Psoas muscle (tissue), 8 donors: ENCODE measurements at places on chromosomes 16 and 17. TPM values are rescaled to one million over a fixed set of nuclear protein-coding genes. Genes with fewer than 3 reads are reported as not detected.
A peak's percentile ranks its signal among the peaks of the same experiment; 100 is the strongest.

The PYDC1 gene
- not detected for total RNA-seq

The ABCA6 gene
- total RNA-seq: 11.9 TPM

The HS3ST3B1 gene
- total RNA-seq: 1.5 TPM

The GRB7 gene
- total RNA-seq: not detected

The ODAD4 gene
- total RNA-seq: 0.17 TPM

The DYNC1LI2 gene
- 60.4 TPM for total RNA-seq

DNA sequence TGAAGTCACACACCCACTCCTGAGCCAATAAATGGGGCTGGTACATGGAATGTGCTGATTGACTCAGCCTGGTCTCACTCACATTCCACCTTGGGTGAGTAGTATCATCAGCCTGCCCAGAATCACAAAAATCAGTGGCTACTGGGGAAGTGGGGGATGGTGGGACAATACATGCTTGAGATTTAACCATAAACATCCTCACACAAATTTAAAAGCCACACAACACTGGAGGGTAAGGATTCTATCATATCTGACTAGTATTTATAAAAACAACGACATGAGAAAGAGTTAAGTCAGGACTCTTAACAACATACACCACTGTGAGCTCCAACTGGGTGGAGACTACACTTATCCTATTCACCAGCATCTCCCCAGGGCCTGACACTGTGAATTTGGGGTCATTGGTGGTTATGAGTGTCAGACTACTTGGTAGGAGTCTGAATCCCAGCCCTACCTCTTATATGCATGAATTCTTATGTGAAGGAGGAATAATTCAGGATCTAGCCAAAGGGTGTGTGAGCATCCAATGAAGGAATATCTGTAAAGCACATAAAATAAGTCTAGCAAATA, 26.0 kb upstream of the IRX6 start:
- no peak for DNase-seq

DNA sequence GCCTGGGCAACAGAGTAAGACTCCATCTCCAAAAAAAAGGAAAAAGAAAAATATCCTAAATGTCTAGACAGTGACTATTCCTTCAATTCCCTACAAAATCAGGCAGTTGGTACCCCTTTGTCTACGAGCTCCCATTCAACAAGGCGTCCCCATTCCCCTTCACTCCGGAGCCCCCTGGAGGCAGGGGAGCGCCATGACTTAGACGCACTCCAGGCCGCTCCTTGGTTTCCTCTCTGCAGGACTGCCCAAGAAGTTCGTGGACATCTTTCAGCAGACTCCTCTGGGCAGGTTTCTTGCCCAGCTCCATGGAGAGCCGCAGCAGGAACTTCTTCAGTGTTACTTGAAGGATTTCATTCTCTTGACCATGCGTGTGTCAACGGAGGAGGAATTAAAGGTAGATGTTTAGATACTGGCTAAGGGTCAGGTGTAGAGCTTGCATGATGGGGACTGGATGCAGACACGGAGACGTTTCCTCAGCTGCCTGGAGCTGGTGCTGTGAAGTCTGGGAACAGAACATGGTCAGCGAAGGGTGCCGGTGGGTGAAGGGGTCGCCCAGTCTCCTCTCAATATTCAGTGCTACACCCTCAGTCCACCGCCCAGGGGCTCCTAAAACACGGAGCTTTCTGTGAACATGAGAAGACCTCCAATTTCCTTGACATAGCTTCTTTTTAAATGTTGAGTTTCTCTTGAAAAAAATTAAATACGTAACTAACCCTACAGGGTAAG, 53.3 kb upstream of the ENDOV start:
- no peak for DNase-seq

GRCh38 chr17:9144502-9145249, 123.4 kb downstream of the NTN1 start:
- DNase-seq: no peak

GRCh38 chr17:64579917-64580316, 73.1 kb downstream of the CEP95 start:
- DNase-seq: no peak

- no peak for DNase-seq
Measured at GRCh38 chr16:53546988-53547391, 44.0 kb upstream of the AKTIP start.

- no peak for DNase-seq
Measured at GRCh38 chr17:74512624-74513091, 18.6 kb downstream of the CD300LB start.

DNA sequence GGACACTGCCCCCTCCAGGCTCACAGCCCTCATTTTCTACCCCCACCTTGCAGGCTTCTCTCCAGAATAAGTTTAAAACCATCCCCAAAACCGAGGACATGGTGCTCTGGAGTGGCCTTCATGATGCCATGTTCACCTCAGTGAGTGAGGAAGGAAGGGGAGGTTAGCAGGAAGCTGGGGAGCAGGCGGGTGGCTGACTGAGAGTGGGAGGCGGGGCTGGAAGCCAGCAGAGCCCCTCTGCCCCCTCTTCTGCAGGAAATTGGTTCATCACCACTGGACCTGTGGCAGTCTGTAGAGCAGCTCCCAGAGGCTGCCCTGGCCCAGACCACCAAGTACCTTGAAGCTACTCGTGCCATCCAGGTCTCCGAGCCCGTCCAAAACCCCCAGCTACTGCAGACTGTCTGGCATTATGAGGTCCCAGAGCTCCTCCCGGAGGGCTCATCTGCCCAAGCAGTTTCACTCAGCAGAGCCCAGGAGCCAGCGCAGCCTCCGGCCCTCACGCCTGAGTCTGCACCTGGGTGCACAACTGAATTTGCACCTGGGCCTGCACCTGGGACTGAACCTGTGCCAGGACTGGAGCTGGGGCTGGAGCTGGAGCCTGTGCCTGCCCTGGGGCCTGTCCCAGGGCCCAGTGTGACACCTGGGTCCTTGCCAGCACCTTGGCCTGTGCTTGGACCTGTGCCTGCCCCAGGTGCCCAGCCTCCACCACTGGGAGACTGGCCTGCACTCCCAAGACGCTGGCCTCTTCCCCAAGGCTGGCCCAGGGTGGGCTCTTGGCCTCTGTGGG, 19.0 kb downstream of the C16orf96 start:
- no peak for DNase-seq

- DNase-seq: no peak
Measured at GRCh38 chr17:80780381-80781198, 211.1 kb upstream of the CHMP6 start.

DNA sequence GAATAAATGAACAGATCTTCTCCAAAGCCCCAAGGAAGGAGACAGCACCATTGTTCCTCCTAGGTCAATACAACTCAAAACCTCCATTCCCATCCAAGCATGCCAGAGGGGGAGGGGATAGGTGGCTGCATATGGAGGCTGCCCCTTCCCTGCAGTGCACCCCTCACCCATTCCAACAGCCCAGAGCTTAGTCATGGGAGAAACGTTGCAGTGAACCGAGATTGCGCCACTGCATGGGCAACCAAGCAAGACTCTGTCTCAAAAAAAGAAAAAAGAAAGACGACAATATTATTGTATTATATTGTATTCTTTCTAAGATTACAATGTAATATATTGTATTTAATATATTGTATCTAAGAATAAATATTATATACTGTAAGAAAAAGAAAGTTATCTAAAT, 36.4 kb upstream of the CD300E start:
- no peak for DNase-seq

DNA sequence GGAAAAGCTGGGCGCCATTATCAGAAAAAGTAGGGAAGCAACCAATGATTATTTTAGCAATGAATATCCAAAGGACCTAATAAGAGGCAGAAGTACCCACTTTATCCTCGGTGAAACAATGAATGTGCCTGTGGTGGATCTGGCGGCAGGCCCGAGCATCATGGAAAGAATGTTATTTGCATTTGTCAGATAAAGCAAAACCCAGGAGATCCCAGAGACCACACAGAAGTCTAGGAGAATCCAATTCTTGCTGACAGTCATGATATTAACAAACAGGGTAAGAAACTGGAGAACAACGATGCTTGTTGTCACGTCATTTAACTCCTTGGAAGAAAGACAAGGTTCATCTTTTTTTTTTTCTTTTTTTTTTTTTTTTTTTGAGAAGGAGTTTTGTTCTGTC, 12.0 kb upstream of the TNRC6A start:
- DNase-seq: no peak

GRCh38 chr16:60636117-60636516, 1400.1 kb downstream of the CDH8 start:
- no peak for DNase-seq

DNA sequence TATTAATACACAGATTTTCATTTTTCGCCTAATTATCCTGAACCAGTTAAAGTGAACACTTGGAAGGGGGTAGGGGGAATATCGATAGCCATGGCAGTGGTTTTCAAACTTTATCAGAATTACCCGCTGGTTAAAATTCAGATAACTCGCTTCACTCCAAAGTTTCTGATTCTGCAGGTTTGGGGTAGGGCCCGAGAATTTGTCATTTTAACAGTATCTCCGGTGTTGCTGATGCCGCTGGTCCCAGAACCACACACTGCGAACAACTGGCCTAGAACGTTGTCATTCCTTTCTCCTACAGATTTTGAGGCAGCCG, 313 bp upstream of the NSRP1 start:
- DNase-seq: no peak

GRCh38 chr16:83198977-83199376, 572.2 kb downstream of the CDH13 start:
- DNase-seq: no peak

GRCh38 chr17:18261146-18261515, 669 bp downstream of the MIEF2 start:
- DNase-seq: peak; percentile 88

DNA sequence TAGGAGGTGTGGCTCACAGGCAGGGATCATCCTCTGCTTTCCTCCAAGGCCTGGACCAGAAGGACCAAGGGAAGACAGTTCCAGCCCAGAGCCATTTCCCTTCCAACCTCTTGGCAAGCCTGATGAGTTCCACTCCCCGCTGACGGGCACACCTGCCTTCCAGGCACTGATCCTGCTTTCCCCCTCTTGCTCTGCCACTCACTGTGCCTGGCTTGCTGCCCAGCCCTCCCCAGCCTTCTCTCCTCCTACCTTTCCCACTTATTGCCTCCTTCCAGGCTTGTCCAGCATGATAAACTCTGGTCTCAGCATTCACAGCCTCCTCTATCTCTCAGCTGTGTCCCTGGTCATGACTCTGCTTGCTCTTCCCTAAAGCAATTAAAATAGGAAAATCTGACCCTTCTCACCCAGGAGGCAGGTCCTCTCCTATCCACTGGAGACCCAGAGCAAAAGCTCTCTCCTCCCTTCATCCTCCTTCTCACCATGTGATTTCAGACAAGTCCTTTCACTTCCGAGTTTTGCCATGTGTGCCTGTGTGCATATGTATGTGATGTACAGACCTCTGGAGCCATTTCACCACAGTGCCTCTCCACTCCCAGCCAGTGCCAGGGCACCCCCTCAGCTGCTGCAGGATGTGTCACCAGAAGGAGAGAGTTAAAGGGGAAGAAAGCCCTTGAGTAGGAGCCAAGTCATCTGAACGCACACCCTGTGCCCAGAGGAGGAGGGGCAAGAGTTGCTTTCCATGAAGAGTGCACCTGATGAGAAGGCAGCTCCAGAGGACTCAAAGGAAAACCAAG, 13.4 kb upstream of the TMEM170A start:
- DNase-seq: no peak

DNA sequence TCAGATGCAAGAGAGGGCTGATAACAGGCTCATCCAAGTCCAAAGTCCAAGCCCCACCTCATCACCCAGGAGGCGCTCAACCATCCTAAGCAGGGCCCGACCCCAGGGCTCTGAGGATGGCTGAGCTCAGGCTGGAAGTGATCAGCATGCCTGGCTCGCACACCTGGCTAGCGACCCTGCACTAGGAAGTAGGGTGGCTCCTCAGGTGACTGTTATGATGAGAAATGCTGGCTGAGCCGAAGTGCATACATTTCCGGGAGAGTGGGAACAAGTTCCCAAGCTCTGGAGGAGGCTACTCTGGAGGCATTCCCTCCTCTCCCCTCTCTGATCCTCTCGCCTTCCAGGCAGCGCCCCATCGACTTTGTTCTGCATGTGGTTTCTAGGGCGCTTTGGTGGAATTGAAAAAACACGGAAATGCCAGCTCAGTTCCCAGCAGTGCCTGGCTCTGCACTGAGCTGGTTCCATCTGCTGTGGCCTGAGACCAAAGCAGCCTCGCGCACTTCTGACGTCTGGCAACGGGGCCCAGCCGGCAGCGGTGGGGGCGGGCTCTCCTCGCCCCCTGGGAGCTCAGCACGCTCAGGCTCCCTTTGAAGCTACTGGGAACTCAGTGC, 130.3 kb downstream of the IRF8 start:
- DNase-seq: no peak

- DNase-seq: no peak
Measured at GRCh38 chr16:28192806-28193529, 18.8 kb downstream of the XPO6 start.
